Testis (tissue), 5 donors: ENCODE measurements at places on chromosomes 16 and 17. TPM values are rescaled to one million over a fixed set of nuclear protein-coding genes. Genes with fewer than 3 reads are reported as not detected.

The MON1B gene
- total RNA-seq: 25.4 TPM

The SCIMP gene
- 0.50 TPM for total RNA-seq

The ATP6V0A1 gene
- total RNA-seq: 131 TPM

The KRTAP9-8 gene
- total RNA-seq: not detected

The FOXC2 gene
- 11.2 TPM for total RNA-seq

The PRR15L gene
- total RNA-seq: 0.55 TPM

GRCh38 chr17:17320188-17320910 lies 17.2 kb downstream of the NT5M start:
- DNase-seq: peak; percentile 8

DNA sequence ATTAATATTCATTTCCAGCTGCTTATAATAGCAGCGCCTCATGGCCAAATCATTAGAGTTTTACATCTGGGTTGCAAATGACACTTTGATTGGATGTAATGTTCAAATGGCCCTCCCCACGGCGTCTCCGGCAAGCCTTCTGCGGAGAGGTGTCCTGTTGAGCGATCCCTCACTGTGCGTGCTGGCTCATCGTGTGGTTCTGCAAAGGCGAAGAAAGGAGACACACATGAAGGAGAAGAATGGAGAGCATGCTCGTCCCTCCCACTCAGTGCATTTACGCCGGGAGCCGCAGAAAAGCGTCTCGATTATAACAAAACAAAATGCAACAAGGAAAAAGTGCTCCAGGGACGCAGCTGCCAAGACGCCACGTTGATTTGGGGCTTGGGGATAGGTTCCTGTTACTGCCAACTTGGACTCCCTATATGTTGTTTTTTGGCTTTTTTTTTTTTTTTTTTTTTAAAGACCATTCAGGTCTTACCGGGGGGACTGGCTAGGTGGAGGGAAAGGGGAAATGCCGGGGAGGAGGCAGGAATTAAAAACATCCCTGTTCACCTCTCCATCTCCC lies 117.6 kb downstream of the C16orf78 start:
- no peak for DNase-seq

DNA sequence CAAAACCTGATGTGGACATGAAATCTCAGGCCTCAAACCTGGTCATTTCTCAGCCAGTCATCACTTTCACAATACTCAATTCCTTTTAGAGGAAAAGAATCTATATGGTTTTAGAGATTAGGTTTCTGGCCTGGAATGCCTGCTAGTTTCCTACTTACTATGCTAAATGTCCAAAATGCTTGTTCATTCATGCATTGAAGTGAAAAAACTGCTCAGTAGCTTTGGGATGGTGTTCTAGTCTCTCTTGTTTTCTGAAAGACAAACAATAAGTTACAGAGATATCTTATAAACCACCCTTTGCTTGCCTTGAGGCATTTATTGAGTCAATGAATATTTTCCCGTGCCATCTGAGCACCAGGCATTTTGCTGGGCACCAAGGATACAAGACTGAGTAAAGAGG lies 1146.5 kb upstream of the GOT2 start:
- DNase-seq: no peak

DNA sequence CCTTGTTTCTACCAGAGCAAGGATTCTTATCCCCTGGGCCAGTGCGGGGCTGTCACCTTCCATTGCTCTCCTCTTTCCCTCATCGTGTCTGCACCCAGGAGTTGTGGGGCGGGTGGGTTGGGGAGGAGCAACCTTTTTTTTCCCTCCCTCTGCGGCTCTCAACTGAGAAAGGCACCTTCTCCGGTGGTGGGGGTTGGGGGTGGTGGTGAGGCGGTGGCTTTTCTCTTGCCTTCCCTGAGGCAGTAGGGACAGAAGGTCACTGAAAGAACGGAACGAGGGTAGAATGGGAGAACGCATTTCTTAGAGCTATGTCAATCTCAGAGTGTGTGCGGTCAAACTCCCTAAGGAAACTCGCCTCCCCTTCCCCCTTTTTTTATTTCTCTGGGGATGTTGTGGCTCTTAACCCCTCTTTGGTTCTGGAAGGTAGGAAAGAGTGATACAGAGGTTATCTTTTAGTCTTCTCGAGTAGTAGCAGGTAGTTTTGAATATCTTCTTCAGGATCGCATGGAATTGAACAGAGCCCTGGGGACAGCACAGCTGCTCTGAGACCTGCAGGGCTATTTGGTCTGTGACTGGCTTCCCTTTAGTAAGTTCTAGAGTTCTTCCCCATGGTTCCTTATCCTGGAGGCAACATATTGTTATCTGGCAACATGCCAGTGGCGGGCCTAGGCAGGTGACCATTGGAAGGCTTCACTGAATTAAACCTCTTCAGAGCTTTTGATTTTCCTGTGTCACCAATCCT lies 994 bp downstream of the CLTC start:
- DNase-seq: peak; percentile 58

GRCh38 chr16:19073344-19073743 lies 5.9 kb downstream of the COQ7 start:
- no peak for DNase-seq

- no peak for DNase-seq
These were observed 272.4 kb downstream of the C16orf95 start for GRCh38 chr16:87044829-87045228.

DNA sequence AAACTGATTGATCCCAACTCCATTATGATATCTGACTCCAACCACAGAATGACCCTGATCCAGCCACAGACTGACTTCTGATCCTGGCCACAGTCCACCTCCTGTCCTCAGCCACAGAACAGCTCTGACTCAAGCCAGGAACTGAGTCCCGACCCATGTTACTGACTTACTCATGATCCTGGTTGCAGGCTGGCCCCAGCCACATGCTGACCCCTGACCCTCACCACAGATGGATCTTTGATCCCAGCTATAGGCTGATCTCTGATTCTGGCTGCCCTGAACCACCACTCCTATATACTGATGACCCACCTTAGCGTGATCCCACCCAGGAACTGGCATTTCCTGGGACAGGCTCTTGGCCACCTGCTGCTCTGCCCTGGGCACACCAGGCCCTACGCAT lies 32.2 kb upstream of the IL21R start:
- DNase-seq: no peak

GRCh38 chr17:16987066-16987829 lies 15.3 kb upstream of the TNFRSF13B start:
- DNase-seq: no peak

DNA sequence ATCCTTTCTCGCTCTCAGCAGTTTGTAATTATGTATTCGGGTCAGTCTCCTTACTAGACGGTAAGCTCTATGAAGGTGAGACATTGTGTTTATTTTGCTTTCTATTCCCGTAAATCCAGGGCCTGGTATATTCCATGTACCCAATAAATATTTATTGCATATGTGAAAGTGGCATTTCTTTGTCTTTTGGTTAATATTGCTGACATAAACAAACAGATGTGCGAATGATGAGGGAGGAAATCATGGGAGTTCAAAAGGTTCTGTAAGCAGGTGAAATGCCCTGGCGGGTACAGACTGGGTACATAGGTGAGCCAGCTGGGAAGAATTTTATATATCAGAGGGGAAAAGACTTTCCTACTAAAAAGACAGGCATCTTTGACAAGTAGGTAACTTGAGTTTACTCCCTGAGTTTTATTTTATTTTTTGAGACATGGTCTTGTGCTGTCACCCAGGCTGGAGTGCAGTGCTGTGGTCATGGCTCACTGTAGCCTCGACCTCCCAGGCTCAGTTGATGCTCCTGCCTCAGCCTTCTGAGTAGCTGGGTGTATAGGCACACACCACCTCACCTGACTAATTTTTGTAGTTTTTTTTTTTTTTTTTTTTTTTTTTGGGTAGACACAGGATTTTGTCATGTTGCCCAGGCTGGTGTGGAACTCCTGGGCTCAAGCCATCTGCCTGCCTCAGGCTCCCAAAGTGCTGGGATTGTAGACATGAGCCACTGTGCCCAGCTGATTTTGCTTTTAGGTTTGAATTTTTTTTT lies 5.7 kb upstream of the METTL9 start:
- no peak for DNase-seq

DNA sequence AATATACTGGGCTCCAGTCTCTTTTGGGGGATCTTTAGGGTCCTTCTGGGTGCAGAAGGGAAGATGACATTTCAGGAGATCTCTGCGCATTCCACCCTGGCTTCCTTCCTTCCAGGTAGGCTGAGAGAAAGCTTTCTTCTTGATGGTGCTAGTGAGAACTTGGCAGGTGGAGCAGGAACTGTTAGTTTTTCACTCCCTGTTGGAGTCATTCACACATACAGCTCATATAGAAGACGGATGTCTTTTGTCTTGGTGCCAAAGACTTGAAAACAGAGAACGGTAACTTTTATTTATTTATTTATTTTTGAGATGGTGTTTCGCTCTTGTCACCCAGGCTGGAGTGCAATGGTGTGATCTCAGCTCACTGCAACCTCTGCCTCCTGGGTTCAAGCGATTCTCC lies 43.9 kb downstream of the PITPNC1 start:
- DNase-seq: no peak

- DNase-seq: peak; percentile 84
These were observed at the start of gene HIC1 for GRCh38 chr17:2054512-2055291. Gene HIC1, plus strand, starts transcription at chr17:2055103. Its CDS starts 1,588 bp downstream, at chr17:2056691.

DNA sequence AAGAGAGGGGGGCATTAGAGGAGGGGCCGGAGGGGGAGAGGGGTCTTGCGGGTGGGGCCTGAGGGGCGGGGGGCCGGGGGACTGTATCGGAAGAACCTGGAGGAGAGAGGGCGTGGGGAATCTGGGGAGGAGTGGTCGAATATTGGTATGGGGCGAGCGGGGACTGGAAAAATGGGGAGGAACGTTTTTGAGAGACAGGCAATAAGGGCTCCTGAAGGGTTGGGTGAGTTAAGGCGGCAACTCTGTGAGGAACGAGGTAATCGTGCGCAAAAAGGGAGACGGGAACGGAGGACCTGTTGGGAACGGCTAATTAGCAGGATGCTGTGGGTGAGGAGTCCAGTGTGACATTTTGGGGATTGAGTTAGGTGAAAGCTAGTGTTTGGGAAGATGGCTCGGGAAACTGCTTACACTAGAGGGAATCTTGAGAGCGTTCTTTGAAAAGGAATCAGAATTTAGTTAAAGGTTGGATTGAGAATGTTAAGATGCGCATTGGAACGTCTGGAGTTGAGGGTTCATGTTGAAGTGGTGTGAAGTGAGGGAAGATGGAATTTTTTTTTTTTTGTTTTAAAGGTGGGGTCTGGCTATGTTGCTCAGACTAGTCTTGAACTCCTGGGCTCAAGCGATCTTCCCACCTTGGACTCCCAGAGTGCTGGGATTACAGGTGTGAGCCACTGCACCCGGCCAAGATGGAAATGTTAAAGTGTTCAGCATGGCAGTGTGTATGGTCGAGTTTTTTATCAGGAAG lies 662 bp downstream of the WIPF2 start:
- DNase-seq: no peak

DNA sequence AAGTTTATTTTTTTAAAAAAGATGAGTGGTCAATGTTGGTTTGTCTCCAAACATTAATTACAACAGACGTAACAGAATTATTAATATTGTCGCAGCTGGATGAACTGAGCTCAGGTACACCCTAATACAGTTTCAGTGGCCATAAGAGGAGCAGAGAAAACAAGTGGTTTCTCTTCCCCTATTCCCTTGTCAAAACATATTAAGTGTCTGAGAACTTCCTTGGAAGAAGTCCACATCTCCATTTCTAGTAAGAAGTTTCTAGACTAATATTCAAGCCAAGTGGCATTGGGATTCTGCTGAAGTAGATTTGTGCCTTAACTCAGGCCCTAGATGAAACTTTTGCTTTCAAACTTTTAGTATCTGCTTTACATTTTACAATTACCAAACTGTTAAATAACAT lies 47.7 kb downstream of the GNA13 start:
- DNase-seq: no peak

GRCh38 chr17:5838661-5839300 lies 231.4 kb upstream of the WSCD1 start:
- no peak for DNase-seq

DNA sequence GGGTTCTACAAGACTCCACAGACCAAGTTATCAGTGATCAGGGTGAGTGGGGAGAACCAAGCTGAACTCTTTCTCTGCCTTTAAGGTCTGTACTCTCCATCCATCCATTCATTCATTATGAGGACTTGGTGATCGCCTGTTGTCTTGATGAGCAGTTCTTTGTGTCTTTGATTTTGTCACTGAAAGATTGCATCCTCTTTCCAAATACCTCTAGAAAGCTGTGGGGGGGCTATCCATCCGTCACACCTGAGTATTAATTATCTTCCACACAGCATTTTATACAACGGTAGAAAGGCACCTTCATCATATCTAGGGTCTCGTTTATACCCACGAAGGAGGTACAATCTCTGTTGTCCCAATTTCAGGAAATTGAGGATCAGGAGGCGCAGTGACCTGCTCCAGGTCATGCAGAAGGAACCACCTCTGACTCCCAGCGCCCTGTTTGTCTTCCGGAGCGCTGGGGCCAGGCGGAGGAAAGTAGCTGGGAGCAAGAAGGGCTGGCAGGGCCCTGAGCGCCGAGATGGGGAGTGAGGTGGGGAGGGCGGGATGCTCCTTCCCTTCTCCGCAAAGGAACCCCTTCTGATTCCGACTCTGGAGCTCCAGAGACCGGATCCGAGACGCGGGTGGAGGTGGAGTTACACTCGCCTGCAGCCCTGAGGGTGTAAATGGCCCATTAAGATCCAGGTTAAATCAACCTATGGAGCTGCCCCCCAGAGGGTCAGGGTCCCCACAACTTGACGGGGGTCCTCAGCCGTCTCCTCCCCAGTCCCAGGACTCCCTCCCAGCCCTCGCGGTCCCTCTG lies 605 bp upstream of the ABAT start:
- DNase-seq: no peak

- DNase-seq: peak; percentile 77
These were observed 77.4 kb downstream of the BPTF start for GRCh38 chr17:67902511-67903231.

DNA sequence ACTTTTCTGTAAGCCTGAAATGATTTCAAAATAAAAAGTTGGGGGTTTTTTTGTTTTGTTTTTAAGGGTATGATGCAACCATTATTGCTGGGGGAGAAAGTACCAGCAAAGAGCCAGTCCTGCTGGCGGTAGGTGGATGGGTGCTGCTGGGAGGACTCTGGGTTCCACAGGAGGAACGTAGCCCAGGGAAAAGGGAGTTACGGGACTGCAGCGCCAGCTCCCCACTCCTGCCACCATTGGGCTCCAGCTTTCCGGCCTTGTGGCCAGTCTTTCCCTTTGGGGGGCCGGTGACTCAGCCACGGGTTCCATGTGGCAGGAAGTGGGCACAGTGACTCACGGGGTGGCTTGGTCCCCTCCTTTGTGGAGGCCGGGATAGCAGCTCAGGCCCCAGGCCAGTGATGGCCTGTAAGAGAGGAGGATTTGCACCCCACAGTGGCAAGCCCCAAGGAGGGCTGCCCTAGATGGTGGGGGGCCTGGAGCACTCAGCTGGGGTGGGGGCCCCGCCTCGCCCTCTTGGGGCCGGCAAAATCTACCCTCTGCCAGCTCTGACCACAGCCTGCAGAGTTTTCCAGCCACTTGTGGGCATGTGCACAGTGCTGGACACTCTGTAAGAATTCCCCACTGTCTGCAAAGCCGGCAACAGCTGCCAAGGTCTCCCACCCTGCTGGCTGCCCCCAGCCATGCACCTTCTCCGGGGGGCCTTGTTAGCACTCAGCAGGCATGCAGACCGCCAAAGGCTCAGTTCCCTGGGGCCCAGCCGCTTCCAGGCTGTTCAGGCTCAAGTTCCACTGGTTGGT lies 30.4 kb downstream of the SOCS3 start:
- no peak for DNase-seq

- no peak for DNase-seq
These were observed 5.8 kb upstream of the CHCT1 start for GRCh38 chr17:60416368-60416925.
